NCI-H1436 (cell line): ENCODE measurements at places on chromosomes 1 and 21.

- no peak for DNase-seq
These were observed 248.1 kb upstream of the RAB4A start for GRCh38 chr1:229022595-229023333.

GRCh38 chr1:106435269-106435668 lies 621.2 kb upstream of the PRMT6 start:
- no peak for DNase-seq

DNA sequence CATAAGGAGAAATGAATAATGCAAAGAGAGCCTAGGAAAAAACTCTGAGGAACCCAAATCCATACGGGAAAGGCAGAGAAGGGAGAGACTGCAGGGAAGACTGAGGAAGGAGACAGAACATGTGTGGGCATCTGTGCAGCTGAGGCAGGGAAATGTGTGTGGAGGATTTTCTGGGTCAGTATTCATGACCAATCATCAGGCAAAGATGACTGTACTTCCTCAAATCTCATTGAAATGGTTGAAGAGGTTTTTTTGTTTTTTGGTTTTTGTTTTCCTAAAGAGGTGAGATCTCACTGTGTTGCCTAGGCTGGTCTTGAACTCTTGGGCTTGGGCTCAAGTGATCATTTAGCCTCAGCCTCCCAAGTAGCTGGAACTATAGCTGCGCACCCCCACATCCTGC lies 15.7 kb downstream of the DIP2A start:
- no peak for DNase-seq

DNA sequence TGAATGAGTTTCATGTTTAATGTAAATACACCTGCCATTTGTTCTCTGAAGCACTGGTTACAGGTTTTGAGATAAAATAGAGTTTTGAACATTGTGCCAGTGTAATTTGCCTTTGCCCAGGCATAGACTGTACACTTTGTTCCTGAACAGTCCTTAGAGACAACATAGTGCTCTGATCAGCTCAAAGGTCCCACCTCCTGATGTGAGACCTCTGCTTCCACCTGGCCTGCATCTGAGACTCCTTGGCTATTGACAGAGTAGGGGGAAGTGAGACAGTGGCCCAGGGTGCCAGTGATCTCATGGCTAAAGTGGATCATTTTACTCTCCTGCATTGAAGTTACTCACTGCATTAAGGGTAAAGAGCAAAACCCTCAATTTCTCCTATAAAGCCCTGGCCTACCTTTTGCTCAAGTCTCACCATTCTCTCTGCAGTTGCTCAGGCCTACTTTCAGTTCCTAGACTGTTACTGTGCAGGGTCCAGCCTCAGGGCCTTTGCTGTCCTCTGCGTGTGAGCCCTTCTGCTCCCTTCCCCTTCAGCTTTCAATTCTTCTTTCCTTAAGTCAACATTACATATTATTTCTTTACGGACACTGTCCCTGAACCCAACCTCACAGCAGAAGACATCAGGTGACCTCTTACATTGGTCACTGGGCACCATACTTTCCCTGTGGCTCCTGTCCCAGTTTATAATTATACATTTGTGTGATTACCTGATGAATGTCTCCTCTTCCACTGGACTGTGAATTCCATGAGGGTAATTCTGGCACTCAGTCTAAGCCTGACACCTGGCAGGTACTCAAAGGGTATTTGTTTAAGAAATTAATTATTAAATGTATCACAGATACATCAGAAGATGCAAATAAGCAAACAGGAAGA lies 142.9 kb downstream of the ROR1 start:
- no peak for DNase-seq

- no peak for DNase-seq
These were observed 3.0 kb upstream of the ADGRL2 start for GRCh38 chr1:81797701-81798100.

DNA sequence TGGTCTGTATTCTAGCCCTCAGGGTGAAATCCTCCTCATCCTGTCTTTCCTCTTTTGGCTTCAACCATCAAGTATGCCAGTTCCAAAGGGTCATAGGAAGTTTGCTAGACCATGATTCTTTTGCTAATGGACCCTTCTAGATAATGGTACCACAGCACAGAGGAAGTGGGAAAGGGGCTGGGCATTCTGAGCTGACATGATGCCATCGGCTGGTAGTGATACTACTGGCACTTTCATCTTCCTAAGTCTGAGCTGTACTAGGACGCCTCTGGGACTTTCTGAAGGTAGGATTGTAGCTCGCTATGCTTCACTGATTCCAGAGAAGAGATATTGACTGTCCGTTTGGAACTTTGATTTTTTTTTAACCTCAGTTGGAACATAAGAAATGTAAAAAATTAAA lies 11.4 kb downstream of the FASLG start:
- DNase-seq, result no peak

DNA sequence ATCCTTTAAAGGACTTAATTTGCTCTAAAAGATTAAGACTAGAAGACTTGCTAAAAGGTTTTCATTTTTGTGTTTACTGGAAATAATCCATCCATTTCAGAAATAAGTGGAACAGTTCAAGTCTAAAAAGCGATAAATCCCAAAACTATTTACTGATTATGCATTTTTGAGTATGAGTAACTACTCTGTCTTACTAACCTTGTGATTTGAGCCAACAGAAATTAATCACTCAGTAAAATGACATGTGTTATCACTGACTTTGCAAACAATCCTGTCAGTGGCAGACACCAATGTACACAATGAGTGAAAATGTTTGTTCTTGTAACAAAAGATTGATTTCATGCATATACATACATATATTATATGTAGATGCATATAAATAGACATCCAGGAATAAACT lies 218.0 kb downstream of the DENND1B start:
- no peak for DNase-seq

DNA sequence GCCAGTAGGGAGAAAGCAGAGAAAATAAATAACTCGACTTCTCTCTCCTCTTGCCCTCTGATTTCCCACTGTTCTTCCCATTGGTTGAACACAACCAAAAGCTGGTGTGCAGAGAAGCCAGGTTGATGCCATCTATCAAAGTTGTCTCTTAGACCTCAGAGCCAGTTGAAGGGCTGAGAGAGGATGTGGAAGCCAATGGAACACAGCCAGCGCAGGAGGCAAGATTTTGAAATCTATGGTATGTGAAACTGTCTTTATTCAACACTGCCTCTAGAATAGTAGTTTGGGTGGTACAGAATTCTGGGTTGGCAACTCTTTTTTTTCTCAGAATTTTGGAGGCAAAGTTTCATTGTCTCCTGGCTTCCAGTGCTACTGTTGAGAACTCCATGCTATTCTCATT lies 11.3 kb upstream of the SMAP2 start:
- no peak for DNase-seq

GRCh38 chr1:211588711-211589110 lies 9.8 kb upstream of the SLC30A1 start:
- DNase-seq, result no peak

GRCh38 chr21:43364851-43365424 lies 62.0 kb downstream of the SIK1 start:
- DNase-seq, result peak; percentile 44

- DNase-seq, result no peak
These were observed 1.7 kb upstream of the MECR start for GRCh38 chr1:29232387-29232786.

GRCh38 chr1:90048043-90048442 lies 53.1 kb downstream of the ZNF326 start:
- DNase-seq, result no peak

- no peak for DNase-seq
These were observed 33.1 kb downstream of the RGS8 start for GRCh38 chr1:182651339-182651724.

DNA sequence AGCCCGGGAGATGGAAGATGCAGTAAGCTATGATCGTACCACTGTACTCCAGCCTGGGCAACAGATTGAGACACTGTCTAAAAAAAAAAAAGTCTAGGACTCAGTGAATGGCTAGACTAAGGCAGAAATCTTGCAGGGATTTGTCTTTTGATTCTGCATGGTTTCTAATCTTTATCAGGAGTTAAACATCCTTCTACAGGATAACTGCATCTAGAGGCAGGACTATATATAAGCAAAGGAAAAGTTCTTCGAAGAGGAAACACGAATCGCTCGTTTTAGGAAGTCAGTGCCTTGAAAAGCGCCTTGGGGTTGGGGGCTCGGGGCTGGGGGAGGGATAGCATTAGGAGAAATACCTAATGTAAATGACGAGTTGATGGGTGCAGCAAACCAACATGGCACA lies 602 bp upstream of the UFC1 start:
- DNase-seq, result no peak

DNA sequence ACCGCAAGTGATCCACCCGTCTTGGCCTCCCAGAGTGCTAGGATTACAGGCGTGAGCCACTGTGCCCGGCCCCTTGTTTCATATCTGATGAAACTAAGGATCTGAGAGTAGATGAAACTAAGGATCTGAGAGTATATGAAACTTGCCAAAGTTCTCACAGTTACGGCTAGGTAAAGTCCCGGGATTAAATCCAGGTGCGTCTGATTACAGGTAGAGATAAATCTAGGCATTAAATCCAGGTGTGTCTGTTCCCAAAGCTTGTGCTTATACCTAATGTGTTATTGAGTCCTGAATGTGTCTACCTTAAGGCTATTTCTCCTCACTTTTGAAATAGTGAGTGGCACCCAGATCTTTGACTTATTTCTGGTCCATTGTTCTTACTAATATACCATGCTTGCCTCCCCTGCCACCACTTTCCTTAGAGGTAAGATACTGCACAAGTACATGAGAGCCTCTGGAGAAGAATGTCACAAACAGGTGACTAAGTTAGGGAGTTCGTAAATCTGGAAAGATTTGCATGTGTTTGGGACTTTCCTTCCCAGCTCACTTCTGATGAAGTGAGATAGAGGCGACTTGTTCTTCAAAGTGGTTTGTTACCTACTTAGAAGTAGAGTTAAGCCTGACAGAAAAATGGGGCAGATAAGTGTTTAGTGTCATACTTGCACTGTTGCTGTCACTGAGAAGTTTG lies 66.5 kb downstream of the AK4 start:
- DNase-seq, result no peak

DNA sequence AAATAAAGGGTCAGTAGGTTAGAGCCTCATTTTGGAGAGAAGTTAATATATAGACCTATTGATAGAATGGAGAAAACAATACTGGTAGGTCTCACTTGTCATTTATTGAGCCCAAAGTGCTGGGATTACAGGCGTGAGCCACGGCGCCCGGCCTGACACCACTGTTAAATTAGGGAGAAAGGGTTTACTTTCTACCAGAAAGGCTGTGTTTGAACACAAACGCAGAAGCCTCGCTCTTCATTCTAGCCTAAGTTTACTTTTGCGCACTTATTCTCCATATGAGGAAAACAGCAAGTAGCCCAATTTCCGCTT lies 710 bp upstream of the PRPF3 start:
- DNase-seq, result no peak

DNA sequence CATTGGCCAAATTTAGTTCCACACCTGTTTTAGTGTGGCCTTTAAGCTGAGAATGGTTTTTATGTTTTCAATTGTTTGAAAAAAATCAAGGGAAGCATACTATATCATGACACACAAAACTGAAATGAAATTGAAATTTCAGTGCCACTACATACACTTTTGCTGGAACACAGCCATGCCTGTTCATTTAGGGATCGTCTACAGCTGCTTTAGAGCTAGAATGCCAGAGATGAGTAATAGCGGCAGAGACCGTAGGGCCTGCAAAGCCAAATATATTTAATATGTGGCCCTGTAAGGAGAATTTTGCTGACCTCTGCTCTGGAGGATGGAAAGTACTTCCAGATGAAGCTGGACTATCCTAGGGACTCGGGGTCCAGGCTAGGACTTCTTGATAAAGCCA lies 62.5 kb upstream of the LYST start:
- DNase-seq, result no peak

- DNase-seq, result peak; percentile 85
These were observed 101.2 kb downstream of the AKT3 start for GRCh38 chr1:243748706-243749283.

- no peak for DNase-seq
These were observed 300.3 kb downstream of the DSCAM start for GRCh38 chr21:40546647-40547046.

DNA sequence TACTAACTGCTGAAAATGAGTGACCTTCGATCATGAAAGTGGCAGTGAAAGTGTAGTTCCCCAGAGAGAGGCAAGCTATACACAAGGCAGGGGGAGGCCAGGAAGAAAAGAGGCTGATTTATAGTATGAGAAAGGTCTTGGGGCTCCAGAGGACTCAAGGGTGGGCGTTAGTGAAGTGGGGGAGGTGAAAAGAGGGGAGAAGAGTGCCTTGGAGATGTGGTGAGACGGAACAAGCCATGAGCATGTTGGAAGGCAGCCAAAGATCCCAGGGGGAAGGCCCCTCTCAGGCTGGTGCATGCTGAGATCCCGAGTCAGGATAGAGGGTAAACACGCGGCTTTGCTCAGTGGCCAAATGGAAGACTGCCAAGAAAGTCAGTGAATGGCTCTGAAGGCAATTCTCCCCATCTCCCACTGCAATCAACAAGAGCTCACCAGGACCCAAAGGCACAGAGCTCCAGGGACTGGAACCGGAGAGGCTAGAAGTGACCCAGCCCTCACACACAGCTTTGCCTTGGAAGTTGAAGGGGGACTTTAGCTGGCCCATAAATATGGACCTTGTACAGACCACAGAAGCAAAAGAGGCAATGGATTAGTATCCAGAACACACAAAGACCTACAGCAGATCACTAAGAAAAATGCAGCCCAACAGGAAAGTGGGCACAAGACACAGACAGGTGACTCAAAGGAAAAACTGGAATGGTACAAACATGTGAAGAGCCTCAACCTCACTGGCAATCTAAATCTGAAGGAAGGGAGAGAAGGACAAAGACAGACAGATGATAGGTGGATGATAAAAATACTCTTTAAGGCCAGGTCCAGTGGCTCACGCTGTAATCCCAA lies 49.6 kb downstream of the HSF2BP start:
- DNase-seq, result peak; percentile 68

- no peak for DNase-seq
These were observed 5.5 kb upstream of the SNAPIN start for GRCh38 chr1:153652805-153653500.

DNA sequence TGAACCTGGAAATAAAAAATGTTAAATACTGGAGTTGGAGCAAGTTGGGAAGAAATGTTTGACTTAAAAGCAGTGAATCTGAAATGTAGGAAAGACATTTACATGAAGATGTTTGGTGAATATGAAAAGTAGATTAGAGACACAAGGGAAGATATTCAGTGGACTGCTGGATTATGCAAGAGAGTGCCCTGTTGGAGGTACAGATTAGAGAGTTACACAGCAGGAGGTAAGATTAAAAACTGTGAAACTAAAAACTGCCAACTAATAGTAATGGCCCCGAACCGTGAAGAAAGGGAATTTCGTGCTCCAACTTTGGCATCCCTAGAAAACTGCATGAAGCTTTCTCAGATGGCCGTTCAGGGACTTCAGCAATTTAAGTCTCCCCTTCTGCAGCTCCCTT lies 375.4 kb downstream of the DPYD start:
- no peak for DNase-seq

DNA sequence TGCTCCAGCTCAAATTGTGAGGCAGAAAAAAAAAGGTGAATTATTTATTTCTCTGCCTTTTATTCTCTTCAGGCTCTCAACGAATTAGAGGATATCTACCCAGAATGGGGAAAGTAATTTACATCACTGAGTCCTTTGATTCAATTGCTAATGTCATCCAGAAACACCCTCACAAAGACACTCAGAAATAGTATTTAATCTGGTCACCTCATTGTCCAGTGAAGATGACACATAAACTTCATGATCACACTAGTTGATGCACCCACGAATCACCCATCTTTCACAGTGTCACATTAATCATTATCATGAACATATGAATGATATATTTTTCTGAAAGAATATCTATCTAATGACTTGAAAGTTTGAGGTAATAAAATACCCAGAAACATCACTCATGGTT lies 868.5 kb downstream of the BRINP3 start:
- DNase-seq, result no peak

GRCh38 chr1:151864411-151864810 lies 10.9 kb upstream of the THEM5 start:
- DNase-seq, result no peak
